ENCODE measurements at places on chromosomes 13 and 19.

- no peak for DNase-seq
Measured at GRCh38 chr13:74485757-74486156, 351.6 kb upstream of the KLF12 start.

- no peak for DNase-seq
Measured at GRCh38 chr19:55345818-55346724, 6.4 kb downstream of the KMT5C start.

DNA sequence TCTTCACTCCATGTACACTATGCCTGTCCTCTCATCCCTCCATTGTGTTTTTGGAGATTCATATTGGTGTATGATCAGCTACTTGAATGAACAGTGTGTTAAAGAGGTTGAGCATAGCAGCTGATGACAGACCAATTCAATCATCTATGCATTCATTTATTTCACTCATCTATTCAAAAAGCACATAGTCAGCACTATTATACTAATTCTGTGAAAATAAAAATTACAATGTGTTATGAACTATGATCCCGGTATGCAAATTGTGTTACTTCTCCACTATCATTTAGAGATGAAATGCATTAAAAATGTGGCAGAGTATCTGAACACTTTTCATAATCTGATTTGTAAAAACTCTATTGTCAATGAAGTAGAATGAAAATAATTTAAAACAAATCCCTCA is 5.9 kb downstream of the TRPC4 start:
- no peak for DNase-seq

DNA sequence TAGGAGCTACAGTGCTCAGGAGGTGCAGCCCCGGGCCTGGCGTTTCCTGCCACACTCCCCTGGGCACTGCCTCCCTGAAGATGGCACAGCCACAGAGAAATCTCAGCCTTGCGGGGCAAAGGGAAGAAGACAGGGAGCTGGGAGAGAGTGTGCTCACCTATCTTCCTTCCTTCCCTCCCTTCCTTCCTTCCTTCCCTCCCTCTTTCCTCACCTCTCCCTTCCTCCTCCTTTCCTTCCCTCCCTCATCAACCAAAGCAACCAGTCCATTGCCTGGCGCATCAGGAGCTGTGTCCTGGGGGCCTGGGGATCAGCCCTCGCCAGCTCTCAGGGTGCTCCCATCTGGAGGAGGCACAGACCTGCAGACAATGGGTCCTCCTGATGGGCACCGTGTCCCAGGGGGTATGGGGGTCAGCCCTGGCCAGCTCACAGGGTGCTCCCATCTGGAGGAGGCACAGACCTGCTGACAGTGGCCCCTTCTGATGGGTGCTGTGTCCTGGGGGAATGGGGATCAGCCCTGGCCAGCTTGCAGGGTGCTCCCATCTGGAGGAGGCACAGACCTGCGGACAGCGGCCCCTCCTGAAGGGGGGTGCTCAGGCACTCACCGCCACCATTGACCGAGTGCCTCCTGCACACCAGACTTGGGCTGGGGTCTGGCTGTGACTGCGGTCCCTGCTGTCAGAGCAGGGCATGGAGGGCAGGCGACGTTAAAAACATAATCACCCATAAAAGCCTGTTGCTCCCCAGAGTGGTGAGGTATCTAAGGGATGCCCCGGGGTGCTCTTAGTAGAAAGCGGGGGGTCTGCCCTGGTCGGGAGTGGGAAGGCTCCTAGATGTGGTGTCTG is 120.2 kb downstream of the URI1 start:
- DNase-seq, result no peak

DNA sequence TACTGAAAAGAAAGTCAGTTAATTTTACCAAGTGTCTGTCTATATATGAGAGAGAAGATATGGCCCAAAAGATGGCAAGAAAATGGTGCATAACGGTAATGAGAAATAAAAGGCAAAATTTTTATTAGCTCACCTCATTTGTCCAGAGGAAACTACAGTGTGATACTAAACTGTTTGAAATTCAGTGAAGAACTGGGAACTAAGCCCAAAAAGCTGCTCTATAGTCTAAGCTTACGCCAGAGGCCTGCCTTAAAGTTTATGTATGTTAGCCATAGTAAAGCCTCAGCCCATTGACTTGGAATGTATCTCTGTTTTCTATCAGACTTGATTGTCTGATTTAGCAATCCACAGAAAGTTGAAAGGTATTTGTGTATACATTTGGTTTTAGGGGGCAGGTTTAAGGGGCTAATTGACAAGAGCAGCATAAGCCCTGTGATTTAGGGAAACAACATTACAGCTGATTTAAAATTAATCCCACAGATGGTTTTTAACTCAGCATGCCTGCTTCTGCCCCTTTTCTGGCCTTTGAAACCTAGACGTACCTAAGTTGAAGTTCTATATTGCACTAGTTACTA is 91.0 kb upstream of the MAB21L1 start:
- DNase-seq, result no peak

DNA sequence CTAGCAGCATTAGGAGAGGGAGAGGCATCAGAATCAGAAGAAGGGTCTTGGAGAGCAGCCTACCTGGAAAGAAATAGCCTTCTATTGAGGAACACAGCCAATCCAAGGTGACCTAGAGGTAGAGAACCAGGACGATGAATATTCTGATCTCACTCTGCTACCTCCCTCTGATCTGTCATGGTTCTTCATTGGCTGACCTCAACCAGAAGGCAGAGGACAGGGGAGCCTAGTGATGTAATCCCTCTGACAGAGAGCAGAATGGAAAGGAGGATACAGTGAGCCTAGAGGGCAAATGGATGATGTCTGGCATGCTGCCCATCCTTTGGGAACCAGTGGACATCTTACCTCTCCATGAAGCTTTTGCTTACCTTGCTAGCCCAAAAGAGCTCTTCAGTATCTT is 3.6 kb downstream of the ZNF507 start:
- no peak for DNase-seq
